MM.1S (cell line): ENCODE measurements at places on chromosomes 1 and 21.

GRCh38 chr1:217881131-217881543 lies 250.0 kb downstream of the SPATA17 start:
- no peak for DNase-seq

DNA sequence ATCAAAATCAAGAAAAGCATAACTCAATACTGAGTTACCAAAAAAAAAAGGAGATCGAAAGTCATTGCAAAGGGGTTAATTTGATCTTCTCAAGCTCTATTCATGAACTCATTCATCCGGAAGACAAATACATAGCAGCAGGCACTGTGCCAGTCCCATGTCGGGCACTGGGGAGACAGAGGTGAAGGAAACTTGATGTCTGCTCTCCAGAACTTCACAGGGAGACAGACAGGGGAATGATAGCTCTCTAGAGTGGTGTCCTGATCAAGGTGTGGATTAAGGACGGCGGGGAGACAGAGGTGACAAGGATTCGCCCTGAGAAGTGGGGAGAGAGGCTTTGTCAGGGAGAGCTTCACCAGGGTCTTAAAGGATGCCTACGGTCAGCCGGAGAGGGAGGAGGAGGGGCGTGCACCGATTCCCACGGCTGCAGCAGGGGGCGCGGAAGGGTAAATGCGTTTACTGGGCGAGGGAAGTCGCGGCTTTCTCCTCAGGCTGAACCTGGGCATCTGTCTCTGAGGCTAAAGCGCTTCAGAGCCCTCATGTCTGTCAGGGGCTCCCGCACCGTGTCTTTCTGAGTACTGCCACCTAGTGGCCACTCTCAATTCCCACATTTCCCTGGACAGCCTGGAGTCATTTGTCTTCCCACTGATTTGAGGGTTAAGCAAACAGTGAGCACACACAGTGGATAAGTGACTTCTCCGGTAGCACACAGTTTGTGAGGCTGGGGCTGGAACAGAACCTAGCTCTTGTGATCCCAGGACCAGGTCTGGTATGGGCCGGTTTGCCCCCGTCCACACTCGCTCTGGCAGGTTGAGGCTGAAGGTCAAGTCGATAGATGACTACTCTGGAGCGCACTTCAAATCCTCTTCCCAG lies 152.8 kb downstream of the TENT5C start:
- peak; percentile 66 for DNase-seq

- peak; percentile 86 for DNase-seq
Observed at GRCh38 chr1:205484985-205485967, 19.2 kb upstream of the CDK18 start.

DNA sequence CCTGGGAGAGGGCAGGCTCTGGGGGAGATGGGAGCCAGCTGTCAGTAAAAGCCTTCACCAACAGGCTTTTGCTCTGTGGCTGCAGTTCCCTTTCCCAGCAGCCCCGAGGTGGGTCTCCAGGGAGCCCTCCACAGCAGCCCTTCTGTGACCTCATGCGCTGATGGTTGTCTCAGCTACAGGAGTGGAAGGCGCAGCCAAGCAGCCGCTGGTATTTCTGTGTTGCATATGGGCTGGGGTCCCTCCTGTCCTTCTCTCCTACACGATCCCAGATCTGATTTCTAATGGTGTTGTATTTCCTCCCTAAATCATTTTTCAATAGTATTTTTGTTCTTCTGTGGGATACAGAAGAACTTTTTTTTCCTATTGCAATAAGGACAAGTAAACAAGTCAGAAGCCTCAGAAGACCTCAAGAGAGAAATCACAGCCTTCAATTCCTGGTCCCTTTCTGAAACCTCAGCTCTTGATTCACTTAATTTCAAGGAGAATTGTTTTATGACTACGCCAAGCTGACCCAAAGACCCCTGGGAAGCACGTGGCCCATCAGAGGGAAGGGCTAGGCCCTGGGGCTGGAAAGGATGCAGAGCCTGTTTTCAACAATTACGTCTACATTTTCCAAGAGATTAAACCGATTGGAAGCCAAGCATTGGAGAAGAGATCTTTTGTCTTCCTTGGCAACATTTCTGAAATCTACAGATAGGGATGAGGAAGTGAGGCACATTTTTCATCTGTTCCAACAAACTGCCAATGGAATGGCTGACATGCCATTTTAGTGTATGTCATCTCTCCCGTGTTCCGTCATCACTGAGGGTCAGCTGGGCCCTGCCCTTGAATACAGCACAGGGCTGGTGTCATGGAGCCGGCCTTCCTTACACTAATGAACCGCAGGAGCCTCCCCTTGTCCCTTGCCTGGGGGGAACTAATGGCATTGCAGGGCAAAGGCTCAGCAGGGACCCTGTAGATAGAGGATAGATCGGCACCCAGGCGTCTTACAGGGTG lies 42.0 kb upstream of the SCCPDH start:
- DNase-seq = no peak

DNA sequence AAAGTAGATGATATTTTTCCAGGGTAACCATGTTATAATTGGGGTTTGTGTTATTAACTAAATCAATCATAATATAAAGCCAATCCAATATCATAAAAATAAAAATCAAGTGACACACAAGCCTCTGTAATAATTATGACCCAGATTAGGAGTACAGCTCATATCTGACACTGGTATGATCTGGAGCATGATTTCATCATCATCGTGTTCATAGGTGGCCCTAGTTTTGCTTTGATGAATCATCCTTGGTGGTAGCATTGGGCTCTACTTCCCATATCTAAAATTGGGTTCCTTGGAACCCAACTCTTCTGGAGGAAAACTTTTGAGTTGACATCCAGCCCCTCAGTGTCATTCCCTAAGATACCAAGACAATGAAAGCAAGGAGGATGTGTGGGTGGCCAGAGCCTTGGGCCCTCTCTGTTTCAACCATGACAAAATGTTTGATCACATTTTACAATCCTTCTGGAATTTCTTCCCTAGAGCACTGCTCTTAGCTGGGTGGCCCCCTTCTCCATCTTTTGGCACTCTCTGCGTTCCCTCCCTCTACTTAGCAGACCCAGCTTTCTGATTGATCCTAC lies 37.0 kb upstream of the ENAH start:
- DNase-seq = no peak

DNA sequence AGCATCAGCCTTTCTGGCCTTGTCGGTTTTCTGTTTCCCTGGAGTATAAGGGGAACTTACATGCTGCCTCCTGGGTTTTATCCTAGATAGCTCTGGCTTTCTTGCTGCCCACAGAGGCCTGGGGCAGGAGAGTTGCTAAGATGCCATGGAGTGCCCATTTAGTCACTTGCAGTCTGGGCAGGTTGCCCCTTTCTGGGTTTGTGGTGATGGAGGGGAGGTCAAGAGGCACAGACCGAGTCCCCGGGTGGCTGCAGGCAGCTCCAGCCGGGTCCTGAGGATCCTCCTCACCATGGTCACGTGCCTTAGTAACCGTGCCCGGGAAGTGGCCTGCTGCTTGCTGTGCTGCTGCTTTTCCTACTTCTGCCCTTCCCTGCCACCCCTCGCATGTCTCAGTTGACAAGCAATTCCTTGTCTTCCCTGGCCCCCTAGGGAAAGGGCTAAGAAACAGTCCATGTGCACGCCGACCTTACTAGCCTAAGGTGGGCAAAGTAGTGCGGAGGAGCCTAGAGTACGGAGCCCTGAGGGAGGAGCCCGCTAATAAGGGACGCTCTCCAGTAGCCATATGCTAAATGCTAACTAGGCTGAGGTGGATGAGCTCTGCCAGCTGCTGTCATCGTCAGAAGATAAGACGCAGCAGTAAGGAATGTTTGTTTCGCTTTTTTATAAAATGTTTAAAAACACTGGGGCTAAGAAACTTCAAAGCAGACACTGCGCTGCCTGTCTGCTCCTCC lies 34.8 kb downstream of the CLCA1 start:
- no peak for DNase-seq

DNA sequence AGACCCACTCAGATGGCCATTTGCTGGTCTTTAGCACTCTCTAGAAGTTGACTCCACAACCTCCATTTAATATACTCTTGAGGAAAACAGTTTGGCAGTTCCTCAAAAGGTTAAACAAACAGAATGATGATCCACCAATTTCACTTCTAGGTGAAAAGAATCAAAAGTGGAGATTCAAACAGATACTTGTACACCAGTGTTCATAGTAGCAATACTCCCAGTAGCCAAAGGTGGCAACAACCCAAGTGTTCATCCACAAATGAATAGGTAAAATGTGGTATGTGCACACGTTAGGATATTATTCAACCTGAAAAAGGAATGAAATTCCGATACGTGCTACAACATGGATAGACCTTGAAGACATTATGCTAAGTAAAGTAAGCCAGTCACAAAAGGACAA lies 6.3 kb downstream of the PRCC start:
- no peak for DNase-seq

DNA sequence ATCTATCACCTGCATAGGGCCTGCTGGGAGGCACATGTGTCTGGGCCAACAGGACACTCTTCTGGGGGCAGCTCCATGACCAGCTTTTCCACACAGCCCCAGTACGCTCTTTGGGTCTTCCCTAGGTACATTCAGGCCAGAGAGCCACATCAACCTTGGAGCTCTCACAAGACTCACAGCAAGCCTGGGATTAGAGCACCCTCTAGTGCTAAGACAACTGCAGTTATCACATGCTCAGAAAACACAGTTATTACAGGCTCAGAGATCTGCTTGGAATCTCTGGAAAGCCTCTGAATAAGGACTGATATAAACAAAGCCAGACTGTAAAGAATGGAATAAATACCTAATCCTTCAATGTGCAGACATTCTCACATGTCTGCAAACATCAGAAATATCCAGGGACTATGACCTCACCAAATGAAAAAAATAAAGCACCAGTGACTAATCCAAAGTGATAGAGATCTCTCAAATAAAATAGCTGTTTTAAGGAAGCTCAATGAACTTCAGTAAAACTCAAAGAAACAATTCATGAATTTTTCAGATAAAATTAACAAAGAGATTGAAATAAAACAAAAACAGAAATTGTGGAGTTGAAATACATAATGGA lies 563.9 kb upstream of the NR5A2 start:
- DNase-seq = peak; percentile 65

DNA sequence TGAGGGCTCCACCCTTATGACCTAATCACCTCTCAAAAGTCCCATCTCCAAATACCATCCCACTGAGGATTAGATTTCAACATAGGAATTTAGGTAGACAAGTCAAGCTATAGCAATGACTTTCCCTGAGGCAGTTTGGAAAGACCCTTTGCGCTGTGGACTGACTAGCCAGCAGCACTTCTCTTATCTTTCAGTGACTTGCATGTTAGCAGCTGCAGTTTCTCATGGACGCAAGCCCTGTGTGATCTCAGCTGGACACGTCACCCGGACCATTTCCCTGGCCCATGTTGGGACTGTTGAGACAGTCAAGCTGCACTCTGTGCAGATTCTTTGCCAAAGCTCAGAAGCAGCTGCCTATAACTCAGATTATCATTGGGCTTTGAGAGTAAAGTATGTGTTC lies 408.1 kb upstream of the USP24 start:
- no peak for DNase-seq

GRCh38 chr1:103341377-103341880 lies 184.1 kb upstream of the RNPC3 start:
- no peak for DNase-seq
